Transverse colon (tissue), 4 donors: ENCODE measurements at places on chromosomes 6 and 20. TPM values are rescaled to one million over a fixed set of nuclear protein-coding genes. Genes with fewer than 3 reads are reported as not detected.

- no peak for DNase-seq
Measured at GRCh38 chr20:23278172-23278571, 72.4 kb upstream of the NXT1 start.

DNA sequence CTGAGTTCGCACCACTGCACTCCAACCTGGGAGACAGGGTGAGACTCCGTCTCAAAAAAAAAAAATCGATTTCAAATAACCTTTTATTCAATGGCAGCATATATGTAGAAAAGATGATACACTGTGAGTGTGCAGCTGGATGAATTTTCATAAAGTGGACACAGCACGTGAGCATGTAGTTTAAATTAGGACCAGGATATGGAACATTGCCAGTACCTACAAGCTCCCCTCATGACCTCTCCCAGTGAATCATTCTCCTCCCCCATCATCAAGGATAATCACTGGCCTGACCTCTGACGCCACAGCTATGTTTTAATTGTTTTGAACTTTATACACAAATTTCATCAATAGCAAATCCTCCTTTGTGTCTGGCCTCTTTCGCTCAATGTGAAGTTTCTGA is 53.8 kb upstream of the HDAC2 start:
- no peak for DNase-seq

DNA sequence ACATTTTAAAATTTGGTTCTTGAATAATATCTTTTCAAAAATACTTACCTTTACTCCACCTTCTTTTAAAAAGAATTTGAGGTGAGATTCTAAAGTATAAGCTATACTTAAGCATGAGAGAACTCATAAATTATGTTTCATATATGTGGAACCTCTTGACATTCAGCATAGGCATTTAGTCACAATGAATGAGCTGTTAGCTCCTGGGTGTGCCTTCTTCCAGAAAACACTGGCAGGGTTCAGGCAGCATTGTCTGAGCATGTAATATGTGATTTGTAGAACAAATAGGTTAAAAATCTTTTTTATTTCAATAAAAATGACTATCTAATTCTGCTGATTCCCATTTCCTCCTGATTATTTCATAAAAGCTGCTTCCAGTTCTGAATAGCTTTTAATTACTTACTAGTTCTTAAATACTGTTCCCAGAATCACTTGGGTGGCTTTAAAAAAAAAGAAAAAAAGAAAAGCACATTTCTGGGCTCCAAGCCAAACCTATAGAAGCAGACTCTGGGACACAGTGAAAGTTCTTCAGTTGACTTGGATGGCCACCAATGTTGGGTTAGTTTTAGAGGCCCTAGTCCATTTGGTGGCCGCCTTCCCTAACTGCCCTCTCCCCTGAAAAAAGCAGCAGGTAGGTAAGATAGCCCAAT is 20.2 kb downstream of the RNF8 start:
- no peak for DNase-seq

DNA sequence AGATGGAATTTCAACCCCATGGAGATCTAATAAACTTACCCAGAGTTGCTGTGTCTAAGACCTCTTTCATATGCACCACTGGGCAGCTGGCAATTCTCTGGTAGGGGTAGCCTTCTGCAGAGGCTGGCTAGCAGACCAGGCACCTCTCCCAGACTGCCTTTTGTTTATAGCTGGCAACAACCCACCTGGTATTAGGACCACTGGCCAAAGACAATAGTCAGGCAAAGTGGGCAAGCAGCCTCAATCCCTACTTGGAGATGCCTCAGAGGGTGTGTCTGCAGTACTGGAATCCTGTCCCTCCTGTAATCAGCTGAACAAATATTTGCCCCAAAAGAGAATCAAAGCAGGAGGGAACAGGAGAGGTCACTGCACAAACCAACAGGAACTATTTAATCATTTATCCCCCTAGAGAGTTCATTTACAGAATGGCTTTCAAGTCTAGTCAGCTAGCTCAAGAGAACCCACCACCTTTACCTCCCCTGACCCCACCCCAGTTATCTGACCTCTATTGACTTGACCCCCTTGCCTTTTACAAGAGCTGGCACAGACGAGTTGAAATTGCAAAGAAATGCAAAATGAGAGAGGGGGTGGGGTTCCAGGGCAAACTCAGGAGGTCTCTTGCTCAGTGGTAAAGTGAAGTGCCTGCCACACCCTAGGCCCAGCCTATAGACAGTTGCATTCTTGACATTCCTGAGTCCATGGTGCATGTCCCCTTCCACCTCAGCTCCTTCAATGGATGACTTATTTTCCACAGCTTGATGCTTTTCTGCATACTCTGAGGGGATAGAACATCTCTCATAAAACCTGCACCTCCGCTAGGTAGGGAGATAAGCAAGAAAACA is 2.8 kb downstream of the BCL2L1 start:
- DNase-seq, result peak; percentile 42

DNA sequence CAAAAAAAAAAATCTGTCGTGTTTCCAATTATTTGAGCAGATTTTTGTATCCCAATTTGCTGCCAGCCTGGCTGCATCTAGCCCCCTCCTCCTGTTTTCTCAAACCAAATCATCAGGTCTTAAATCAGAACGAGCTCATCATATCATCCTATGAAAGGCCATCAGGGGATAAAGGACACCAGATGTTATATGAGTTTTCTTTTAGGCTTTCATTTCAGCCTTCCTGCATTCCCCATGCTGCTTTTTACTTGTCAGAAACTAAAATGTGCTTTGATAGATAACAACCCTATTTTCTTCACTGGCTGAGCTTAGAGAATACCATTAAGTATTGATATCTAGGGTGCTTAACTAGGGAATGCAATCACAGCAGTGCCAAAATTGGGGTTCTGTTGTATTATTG is 968.4 kb upstream of the SLC35B3 start:
- DNase-seq, result no peak

DNA sequence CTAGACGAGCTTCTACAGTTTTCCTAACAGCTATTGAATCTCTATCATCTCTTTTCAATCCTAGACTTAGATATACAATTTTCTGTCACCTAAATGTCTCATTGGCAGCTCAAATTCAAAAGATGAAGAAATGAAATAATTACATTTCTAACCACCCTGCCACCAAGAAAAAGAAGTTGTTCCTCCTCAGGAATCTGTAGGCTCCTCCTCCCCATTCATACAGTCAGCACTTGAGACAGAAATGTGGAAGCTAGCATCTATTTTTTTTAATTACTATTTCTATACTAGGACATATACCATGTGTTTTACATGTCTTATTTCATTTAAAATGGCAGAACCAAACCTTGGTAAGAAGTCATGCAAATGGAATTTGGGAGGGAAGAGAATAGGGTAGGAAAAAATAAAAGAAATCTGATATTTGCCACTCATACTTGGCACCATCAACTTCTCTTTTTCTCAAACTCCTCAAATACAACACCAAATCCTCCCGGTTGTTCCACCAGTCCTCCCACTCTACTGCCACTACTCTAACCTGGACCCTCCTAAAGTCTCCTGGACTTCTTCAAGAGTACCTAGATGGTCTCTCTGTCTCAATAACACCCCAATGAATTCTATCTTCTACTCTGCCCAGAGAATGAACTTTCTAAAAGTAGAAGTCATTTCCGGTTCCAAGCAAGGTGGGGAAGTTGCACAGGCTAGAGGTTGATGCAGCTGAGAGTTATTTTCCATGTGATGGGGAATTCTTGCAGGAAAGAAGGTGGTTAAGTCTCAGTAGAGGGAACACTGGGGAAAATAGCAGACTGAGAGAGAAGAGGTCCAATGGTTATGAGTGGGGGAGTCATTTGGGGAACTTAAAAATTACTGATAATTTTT is 54.1 kb downstream of the ATXN1 start:
- DNase-seq, result no peak

The NNAT gene
- total RNA-seq, result 33.0 TPM

The HLA-DQB1 gene
- total RNA-seq, result 1.9 TPM

DNA sequence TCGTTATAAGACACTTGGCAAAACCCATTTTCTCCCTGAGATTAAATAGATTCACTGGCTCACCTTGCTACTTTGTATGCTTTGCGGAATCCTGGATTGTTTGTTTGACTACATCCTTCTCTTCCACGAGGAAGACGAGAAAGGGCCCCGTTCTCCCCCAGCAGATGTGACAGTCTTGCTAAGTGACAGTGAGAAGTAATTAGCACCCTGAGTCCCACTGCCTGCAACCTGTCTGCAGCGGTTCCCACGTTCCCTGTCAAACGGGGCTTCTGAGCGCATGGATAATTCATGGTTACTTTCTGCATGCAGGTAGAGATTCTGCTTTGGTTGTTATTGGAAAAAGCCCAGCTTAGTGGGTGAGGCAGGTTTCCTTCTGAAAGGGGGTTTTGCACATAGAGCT is 163.7 kb downstream of the CDH26 start:
- no peak for DNase-seq

The EEF1A2 gene
- 5.0 TPM for total RNA-seq

The OR2W1 gene
- not detected for total RNA-seq

DNA sequence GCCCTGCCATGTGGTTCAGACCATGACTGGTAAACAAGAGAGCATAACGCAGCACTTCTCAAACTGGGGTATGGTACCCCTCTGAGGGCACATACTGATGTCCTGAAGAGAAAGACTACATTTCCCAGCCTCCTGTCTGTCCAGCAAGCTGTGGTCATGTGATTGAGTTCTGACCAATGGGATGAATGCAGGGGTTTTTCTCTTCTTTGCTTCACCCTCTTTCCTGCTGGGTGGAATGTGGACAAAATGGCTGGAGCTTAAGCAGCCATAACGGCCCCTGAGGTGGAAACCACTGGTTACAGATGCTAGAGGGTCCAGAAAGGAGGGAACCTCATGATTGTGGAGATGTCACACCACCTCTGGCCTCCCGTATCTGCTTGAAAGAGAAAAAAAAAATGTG is 19.4 kb upstream of the KCNB1 start:
- DNase-seq, result no peak

- no peak for DNase-seq
Measured at GRCh38 chr6:93365445-93365844, 53.9 kb downstream of the EPHA7 start.

DNA sequence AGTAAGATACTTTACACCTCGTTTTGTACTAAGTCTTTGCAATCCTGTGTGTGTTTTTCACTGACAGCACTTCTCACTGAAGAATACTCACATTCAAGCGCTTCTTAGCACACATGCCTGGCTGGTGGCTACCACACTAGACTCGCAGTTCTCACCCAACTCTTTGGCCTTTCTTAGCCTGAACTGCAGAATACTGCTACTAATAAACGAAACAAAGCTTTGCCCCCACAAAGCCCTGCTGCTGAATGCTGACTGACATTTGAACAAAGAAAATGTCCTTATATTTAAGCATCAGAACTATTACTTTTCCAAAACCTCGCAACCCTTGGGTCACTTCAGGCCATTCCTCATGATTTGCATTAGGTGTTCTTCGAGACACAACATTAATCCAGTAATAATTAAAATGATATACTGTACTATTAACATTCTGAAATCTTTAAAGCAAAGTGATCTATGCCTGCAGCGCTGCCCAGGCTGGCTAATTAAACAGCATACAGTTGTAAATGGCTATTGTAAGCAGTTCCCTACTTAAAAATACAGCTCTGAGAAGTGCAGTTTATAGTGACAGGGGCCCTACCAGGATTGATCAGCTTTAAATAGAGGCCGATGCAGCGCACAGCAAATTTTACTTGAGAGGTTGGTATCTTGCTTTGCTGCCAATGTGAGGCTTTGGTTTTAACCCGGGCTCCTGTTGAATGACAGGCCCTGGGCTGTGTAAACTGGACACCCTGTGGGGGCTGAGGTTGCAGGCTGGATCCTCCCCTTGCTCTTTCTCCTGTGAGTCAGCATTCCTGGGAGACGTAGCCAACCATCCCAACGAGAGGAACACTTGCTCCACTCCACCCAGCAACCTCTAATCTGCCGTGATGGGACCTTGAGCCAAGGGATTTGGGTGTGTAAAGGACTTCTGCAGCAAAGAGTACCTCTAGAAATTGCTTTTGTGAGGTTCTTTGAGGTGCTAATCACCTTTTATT is 899.0 kb downstream of the TFAP2A start:
- DNase-seq, result no peak

DNA sequence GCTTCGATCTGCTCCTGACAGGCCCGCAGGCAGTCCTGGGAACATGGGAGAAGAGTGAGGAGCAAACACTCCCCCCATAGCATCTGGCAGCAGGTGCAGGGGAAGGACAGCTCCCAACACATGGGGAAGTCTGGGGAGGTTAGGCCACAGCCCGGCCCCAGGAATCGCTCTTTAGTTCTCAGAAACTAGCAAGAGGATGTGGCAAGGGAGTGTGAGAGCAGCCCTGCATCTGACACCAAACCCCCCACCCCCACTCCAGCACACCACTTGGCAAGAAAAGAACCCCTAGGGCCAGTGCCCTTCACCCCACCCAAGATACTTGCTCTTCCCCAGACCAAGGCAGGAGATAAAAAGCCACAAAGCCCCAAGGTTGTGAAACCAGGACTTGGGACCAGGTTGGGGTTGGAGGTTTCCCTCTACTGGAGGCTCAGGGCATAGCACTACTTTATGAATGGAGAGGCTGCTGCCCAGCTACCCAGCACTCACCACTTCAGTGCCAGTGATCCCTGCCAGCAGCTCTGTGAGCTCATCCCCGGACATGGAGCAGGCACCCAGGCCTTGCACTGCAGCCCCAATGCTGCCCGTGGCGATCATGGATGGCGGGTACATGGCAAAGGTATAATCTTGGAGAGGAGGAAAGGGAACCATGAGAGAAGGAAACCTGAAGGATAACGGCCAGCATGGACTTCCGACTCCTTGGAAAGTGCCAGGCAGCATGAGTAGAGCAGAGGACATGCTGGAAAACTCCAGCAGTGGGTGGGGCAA is 5.4 kb downstream of the CCND3 start:
- peak; percentile 64 for DNase-seq

DNA sequence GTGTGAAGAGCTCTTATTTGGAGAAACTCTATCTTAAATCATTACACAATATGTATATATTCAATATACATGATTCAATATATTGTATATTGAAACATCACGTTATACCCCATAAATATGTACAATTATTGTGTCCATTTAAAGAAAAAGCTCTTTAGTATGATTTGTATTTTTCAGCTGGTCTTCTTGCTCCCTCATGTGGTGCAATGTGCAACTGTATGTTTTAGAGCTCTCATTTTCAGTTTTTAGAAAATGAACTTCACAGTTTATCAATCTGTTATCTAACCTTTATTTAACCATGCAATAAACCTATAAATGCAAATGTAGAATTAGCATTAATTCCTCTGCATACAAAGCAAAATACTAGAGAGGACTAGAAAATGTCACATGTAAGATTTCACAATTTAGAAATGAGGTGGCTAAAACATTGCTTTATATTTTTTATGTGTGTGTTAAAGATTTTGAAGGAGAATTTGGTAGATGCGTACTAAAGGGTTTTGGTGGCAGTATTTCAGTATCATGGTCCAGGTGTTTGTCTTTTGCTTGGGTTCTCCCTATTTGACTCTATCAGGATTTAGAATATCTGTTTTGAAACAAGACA is 167.1 kb downstream of the PHF3 start:
- no peak for DNase-seq

GRCh38 chr20:15863735-15864134 is 709.5 kb downstream of the KIF16B start:
- no peak for DNase-seq

DNA sequence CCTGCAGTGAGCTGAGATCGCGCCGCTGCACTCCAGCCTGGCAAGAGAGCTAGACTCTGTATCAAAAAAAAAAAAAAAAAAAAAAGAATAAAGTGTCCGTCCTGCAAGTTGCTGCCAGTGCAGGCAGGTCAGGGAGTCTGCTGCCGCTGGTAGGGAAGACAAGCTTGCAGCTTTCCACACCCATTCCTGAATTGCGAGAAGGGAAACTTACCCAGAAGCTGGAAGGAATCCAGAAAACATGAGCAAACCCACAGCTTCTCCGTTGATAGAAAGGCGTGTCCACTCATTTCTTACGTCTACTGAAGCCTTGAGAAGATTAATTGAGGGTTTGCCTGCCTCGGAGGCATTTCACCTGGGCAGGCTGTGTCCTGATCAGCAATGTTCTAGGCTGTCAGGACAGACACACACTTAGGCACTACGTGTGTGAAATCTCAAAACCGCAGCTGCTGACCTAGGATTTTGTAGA is 61.6 kb upstream of the DSP start:
- peak; percentile 66 for DNase-seq
